ENCODE measurements at places on chromosomes 16 and 17.

- H3K27me3 ChIP-seq: peaks cover 2% of the 10 kb centered on the region
- H3K4me3 ChIP-seq: no peak overlapping the region
- H3K27ac ChIP-seq: no peak overlapping the region
- DNase-seq: no peak
- no peaks in the 10 kb centered on the region for H3K36me3 ChIP-seq
Measured at GRCh38 chr17:13646969-13647542, 45.3 kb upstream of the HS3ST3A1 start.

DNA sequence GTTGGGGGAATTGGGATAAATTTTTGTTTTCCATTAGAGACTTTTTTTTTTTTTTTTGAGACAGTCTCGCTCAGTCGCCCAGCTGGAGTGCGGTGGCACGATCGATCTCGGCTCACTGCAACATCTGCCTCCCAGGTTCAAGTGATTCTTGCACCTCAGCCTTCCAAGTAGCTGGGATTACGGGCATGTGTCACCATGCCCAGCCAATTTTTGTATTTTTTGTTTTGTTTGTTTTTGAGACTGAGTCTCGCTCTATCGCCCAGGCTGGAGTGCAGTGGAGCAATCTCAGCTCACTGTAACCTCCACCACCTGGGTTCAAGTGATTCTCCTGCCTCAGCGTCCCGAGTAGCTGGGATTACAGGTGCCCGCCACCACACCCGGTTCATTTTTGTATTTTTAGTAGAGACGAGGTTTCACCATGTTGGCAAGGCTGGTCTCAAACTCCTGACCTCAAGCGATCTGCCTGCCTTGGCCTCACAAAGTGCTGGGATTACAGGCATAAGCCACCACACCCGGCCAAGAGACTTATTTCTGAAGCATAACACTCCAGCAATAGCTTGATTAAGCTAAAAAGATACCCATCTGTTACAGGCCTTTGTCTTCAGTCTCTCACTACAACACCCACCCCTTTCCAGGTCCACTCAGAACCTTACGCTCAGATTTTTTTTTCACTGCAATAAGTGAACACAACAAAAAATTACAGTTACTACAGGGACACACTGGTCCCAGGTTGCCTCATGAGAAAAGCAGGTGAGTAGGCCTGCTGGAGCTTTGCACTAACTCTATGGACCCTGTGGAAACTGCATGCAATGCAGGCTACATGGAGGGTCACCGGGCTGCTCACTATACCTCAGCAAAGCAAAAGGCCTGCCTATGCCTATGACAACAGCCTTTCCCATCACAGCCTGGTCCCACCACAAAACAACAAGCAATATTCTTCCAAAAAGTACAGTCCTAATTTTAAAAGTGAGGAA, 34.6 kb downstream of the KANSL1 start:
- H3K4me3 ChIP-seq: no peak overlapping the region
- peaks cover 62% of the 10 kb centered on the region for H3K4me1 ChIP-seq
- no peak for DNase-seq
- no peaks in the 10 kb centered on the region for H3K27me3 ChIP-seq
- peak overlapping the region; percentile 68 for H3K27ac ChIP-seq

- H3K4me3 ChIP-seq: no peak overlapping the region
- DNase-seq: no peak
- H3K36me3 ChIP-seq: peaks cover 26% of the 10 kb centered on the region
Measured at GRCh38 chr17:21001813-21002221, 41.0 kb downstream of the USP22 start.

DNA sequence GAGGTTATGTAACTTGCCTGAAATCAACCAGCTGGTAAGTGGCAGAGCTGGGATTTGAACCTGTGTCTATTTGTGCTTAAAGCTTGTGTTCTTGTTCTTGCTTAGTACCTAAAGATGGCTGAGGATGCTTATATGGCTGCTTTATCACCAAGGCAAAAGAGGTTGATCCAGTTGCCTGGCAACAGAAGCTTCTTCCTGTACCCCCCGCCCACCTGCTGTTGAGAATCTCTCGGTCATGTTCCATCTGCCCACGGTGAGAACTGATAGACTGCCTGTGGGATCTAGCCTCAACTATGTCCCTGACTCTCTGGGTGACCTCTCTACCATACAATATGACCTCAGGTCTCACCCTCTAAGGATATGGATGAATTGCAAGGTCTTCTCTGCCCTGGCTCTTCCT, 60.7 kb downstream of the ABCC6 start:
- H3K4me1 ChIP-seq: no peaks in the 10 kb centered on the region
- no peak overlapping the region for H3K27ac ChIP-seq
- H3K36me3 ChIP-seq: peaks cover 6% of the 10 kb centered on the region
- peaks cover 12% of the 10 kb centered on the region for H3K27me3 ChIP-seq
- no peak for DNase-seq

DNA sequence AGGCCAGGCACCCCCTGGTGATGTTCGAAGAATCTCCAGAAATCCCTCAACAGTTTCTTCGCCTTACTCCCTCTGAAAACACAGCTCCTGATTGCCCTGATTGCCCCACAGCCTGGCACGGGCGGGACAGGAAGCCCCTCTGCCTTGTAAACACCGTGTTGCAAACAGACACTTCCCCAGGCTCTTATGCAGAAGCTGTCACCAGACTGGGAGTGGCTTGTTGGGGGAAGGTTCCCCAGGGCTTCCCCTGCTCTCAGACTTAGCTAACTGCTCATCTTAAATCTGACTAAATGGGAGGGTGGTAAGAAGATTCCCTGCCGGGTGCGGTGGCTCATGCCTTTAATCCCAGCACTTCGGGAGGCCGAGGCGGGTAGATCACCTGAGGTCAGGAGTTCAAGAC, 11.2 kb downstream of the PIK3R5 start:
- no peaks in the 10 kb centered on the region for H3K27me3 ChIP-seq
- H3K36me3 ChIP-seq: peaks cover 28% of the 10 kb centered on the region
- peak overlapping the region; percentile 86 for H3K27ac ChIP-seq
- peaks cover 54% of the 10 kb centered on the region for H3K4me1 ChIP-seq

DNA sequence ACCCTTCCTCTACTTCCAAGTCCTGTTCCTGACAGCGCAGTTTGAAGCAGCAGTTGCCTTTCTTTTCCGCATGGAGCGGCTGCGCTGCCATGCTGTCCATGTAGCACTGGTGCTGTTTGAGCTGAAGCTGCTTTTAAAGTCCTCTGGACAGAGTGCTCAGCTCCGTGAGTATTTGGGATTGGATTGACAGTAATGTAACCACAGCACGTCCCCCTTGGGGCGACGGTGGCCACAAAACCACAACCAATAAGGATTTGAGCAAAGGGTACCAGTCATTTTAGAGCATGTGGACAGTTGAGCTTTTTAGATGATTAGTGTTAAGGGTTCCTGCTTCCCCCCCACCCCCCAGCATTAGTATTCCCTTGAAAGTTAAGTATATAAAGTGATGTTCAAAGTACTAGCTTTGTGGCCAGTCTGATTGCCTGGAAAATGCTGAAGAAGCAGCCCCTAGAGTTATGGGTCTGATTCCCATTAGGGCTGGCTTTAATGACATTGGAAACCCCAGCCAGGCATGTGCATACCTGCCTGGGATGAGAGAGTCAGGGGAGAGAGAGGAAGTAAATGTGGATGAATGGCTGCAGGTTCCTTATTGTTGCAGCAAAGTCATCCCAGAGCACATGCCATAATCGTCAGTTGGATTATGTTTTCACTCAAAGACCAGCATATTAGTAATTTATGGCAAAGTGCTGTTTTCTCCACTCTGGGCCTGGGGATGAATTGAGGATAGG, 31.6 kb upstream of the SLC12A3 start:
- H3K4me1 ChIP-seq: no peaks in the 10 kb centered on the region
- no peak overlapping the region for H3K4me3 ChIP-seq
- H3K27ac ChIP-seq: no peak overlapping the region
- DNase-seq: no peak
- H3K36me3 ChIP-seq: peaks cover 27% of the 10 kb centered on the region

DNA sequence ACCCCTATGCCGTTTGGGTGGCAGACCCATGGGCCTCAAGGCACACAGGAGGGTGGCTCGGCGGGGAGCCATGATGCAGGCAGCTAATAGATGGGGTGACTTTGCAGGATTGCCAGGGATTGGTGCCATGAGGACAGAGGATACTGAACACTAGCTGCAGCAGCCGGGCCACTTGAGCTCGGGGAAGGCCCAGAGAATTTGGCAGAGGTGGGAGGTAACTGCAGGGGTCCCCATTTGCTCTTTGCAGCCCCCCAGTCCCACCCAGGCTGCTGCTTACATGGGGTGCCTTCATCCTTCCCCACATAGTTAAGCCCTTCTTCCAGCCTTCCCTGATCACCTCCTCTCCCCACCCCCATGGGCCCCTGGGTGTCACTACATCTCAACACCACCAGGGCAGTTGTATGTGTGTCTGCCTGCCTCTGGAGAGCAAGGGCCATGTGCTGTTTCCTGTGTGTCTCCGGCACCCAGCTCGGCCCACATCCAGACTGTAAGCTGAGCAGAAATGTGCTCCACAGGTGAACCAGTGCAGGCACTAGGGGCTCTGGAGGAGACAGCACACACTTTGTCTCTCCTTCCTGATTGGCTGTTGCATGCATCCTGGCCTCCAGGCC, 52.0 kb downstream of the SREBF1 start:
- peaks cover 2% of the 10 kb centered on the region for H3K36me3 ChIP-seq
- H3K27me3 ChIP-seq: peaks cover 4% of the 10 kb centered on the region
- peaks cover 27% of the 10 kb centered on the region for H3K4me1 ChIP-seq
- peak overlapping the region; percentile 85 for H3K4me3 ChIP-seq
- H3K27ac ChIP-seq: no peak overlapping the region
- DNase-seq: no peak

GRCh38 chr16:24102209-24102660, 153.9 kb upstream of the CACNG3 start:
- no peak for DNase-seq
- H3K36me3 ChIP-seq: peaks cover 53% of the 10 kb centered on the region
- no peak overlapping the region for H3K4me3 ChIP-seq
- no peaks in the 10 kb centered on the region for H3K27me3 ChIP-seq

DNA sequence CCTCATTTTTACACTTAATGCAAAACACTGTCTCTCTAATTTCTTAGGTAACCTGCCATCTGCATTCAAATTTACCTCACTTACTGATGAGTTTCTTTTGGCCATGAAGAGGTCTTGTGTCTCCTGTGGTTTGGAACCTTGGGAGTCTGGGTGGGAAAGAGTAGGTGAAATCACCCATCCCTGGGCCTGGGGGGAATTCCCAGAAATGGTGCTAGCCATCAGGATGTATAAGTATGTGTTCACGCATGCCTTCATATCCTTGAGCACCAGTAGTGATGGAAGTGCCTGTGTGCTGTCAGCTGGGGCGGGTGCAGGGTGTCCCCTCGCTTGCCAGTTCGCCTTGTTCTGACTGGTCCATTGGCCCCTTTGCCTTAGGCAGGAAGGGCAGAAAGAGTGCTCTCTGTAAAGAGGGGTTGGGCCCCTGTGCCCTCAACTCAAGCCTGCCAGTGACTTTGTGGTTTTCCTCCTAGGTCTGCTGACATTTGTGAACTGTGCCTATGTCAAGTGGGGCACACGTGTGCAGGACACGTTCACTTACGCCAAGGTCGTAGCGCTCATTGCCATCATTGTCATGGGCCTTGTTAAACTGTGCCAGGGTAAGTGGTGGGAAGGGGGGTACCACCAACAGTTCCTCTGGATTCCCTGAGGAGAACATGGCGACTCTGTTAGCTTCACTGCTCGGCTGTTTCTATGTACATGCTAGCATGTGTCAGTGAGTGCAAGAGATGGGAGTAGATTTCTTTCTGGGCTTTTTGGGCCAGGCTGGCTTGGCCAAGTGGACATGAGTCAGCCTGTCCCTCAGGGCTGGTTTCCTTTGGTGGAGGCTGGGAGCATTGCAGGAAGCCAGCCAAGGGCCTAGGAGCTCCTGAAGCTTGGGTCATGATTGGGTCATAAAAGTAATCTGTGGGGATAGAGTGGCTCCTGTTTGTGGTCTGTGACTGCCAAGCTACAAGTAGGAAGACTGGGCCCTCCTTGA, 23.2 kb downstream of the SLC7A6OS start:
- H3K36me3 ChIP-seq: peaks cover 29% of the 10 kb centered on the region
- no peak for DNase-seq
- no peaks in the 10 kb centered on the region for H3K27me3 ChIP-seq
- H3K27ac ChIP-seq: peak overlapping the region; percentile 82

DNA sequence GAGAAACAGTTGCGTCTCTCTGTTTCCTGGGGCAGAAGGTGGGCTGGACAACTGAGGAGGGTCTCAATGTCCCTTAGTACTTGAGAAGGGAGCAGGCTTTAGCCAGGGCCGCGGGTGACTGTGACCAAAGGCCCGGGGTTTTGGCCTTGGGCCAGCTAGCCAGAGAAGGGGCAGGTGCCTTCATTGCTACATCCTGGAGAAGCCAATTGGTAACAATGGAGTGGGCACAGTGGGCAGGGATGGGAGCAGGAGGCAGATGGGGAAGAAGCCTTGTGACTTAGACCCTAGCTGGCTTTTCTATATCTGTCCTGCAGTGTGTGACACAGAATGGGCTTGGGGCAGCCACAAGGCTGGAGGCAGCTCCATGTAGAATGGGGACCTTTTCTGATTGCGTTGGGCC, 46.0 kb downstream of the CLEC16A start:
- DNase-seq: no peak
- peaks cover 47% of the 10 kb centered on the region for H3K36me3 ChIP-seq
- no peaks in the 10 kb centered on the region for H3K27me3 ChIP-seq

DNA sequence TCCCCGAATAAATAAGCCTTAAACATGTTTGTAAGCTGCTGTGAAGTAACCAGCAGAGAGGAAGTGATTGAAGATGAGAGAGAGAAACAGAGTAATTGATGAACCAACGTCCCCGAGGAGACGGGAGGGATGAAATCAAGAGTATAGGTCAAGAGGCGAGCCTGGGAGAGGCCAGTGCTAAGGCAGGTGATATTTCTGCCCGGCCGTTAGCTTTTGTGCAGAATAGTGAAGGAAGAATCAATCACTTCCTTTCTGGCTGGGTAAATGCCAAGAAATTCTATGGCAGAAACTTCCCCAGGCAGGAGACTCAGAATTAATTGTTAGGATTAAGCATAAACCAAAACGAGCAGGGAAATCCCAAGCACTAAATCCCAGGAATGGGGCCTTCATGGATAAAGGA, 273.8 kb downstream of the CDH13 start:
- H3K27ac ChIP-seq: no peak overlapping the region
- H3K27me3 ChIP-seq: peaks cover 2% of the 10 kb centered on the region
- H3K36me3 ChIP-seq: no peaks in the 10 kb centered on the region
- no peak overlapping the region for H3K4me3 ChIP-seq
- no peaks in the 10 kb centered on the region for H3K4me1 ChIP-seq

DNA sequence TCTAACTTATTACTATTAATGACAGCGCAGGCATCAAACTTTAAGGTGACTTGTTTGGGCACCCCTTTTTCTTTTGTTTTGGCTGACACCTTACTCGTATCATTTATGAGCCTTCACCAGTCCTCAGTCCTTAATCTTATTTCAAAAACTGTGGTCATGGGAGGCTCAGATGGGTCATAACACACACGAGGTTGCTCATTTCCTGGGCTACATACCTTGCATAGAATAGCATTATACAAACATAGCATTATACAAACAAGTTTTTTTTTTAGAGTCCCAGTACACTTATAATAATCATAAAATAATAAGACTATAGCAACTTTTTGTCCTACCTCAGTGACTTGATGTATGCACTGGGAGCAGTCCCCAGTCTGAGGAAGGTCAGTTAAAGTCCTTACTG, 11.2 kb upstream of the ACSF2 start:
- peaks cover 6% of the 10 kb centered on the region for H3K36me3 ChIP-seq
- H3K4me1 ChIP-seq: peaks cover 2% of the 10 kb centered on the region
- H3K27me3 ChIP-seq: peaks cover 3% of the 10 kb centered on the region
- no peak overlapping the region for H3K4me3 ChIP-seq
- no peak for DNase-seq

GRCh38 chr17:15969463-15969862, 24.5 kb downstream of the ADORA2B start:
- no peak overlapping the region for H3K27ac ChIP-seq
- peaks cover 24% of the 10 kb centered on the region for H3K27me3 ChIP-seq
- H3K4me3 ChIP-seq: no peak overlapping the region

Measured in memory B cell (primary cell).